ENCODE measurements at places on chromosomes 13 and 19.

DNA sequence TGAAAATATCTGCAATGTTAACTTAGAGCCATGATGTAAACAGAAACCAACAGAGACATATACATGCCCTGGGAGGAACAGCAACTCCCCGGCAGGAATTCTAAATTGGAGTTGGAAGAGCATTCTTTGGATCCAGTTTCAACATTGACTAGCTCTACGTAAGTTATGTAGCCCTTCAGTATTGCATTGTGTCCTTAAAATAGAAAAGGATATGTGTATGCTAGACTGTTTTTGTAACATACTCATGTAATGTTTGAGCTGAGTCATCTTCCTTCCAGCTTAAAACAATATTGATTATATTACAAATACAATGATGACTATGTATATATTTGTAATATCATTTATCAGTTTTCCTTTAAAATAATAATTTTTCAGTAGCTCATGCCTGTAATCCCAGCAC, 1422.2 kb upstream of the PCDH20 start:
- DNase-seq: no peak

GRCh38 chr13:34462843-34463242, 479.2 kb upstream of the NBEA start:
- no peak for DNase-seq

- no peak for DNase-seq
These were observed 527 bp downstream of the PODNL1 start for GRCh38 chr19:13937479-13938300.

DNA sequence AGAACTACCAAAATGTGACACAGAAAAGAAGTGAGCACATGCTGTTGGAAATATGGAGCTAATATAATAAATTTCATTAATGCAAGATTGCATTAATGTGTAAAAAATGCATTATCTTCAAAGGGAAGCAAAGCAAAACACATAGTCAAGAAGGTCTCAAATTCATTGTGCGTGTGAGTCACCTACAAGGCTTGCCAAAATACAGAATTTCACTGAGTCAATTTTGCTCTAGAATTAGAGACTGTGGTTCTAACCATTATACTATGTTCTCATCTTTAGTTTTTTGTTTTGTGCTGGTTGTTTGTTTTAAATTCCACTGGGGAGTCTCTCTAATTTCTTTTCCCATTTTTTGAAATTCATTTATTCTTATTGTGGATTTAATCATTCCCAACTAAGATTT, 149.8 kb upstream of the SLITRK1 start:
- no peak for DNase-seq

- DNase-seq: no peak
These were observed 4.9 kb downstream of the GSX1 start for GRCh38 chr13:27797228-27797624.

DNA sequence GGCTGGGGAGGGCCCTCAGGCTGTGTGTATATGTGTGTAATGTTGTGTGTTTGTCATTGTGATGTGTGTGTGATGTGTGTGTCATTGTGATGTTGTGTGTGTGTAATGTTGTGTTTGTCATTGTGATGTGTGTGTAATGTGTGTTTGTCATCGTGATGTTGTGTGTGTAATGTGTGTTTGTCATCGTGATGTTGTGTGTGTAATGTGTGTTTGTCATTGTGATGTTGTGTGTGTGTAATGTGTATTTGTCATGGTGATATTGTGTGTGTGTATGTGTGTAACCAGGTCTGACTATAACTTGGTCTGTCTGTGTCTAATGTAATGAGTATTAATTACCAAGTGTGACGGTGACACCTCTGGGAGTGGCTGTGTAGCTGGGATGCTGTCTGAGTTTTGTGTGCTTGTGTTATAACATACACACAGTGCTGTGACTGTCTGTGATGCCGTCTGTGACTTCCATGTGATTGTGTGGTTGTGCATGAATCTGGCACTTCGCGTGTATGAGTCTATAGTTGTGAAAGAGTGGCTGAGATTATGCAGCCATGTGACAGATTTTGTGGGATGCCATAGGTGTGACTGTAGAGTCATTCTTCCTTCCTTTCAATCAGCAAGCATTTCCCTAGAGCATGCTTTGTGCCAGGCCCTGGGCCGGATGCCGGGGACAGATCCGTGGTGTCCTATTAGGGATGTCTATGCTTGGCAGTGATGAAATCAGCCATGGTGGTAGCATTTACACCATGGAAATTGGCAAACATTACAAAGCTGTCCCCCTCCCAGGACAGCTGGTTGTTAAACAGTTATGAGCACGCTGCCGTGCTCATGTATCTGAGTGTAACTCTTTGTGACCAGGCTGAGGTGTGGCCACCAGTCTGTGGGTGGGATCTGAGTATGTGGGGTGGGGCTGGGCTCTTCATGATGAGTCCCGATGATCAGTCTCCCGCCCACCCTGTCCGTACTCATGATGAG, 6.4 kb downstream of the TNFSF14 start:
- no peak for DNase-seq

GRCh38 chr19:48755084-48755641, at the start of gene FGF21:
Gene FGF21, plus strand, starts transcription at chr19:48755524. Its CDS starts 713 bp downstream, at chr19:48756237.
- no peak for DNase-seq

DNA sequence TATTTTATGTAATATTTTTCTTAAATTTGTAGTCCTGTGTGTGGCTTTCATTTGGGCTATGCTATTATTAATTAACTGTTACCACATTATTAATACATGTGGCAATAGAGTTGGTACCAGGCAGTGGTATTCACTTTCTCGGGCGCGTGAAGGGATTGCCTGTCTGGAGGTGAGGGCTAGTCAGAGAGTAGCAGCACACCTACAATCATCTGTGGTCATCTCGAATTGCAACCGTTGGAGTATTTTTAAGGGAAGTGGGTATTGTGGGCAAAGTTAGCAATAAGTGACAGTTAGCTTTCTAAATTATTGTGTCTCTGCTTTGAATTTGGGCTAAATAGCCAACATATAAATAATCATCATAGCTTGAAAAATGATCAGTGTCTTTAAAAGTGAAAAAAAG, 20.0 kb upstream of the GPR18 start:
- no peak for DNase-seq

GRCh38 chr19:18660051-18660910, 23.2 kb upstream of the CRTC1 start:
- peak; percentile 46 for DNase-seq

- no peak for DNase-seq
These were observed at the start of gene ATP1A3 for GRCh38 chr19:41993612-41994483. Gene ATP1A3, minus strand, starts transcription at chr19:41994230. Its CDS starts 154 bp downstream, at chr19:41994076.

DNA sequence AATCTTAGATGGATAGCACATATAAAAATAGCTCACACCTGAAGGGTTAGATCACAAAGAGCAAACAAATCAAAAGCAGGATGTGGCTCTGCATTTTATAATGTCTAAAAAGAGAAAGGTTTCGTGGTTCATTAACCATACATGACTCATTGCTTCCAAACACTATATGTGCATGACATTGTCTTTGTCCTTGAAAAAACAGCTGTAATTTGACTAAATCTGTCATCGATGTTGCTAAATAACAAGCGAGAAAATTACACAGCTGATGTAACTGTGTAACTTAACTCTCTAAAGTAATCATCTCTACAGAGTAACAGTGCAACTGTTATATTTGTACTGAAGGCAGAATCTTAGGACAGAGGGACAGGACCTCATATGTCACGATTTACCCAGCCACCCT, 383.1 kb upstream of the GPC6 start:
- DNase-seq: no peak

GRCh38 chr19:33700408-33701013, 78.8 kb downstream of the CHST8 start:
- no peak for DNase-seq

- no peak for DNase-seq
These were observed 1367.5 kb upstream of the PCDH9 start for GRCh38 chr13:68597641-68598040.

DNA sequence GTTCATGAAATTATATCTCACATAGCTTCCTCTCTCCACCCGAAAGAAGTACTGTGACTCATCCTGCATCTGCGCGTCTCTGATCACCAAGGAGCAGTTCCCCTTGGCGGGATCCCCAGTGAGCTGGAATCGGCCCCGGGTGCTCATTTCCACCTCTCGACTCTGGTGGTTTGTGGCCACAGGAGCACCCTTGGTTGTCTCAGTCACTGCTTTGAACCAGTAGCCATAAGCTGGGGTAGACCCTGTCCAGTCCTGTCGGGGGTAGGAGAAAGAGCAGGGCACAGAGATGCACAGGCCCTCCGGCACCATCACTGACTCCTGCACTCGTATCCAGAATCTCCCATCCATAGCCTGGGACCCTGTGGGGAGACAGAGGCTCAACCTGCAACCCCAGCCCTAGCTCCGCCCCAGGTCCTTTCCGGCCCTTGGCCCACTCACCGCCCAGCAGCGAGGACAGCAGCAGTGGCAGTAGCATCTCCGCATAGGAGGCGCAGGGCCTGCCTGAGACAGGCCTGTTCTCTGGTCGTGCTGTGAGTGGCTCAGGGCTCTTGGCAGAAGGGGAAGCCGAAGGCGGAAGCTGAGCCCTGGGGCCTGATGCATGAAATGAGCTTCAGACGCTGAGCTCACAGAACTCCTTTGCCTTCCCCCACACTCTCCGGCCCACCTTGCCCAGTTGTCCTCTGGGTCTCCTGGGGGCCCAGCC, at the start of gene SIGLEC10:
Gene SIGLEC10 (minus strand): TSS at position 536 of the 703 bp plus-strand sequence. CDS start 61 bp downstream, at position 475.
- DNase-seq: no peak

- DNase-seq: peak; percentile 87
These were observed 9.5 kb downstream of the GPX4 start for GRCh38 chr19:1113030-1113985.

DNA sequence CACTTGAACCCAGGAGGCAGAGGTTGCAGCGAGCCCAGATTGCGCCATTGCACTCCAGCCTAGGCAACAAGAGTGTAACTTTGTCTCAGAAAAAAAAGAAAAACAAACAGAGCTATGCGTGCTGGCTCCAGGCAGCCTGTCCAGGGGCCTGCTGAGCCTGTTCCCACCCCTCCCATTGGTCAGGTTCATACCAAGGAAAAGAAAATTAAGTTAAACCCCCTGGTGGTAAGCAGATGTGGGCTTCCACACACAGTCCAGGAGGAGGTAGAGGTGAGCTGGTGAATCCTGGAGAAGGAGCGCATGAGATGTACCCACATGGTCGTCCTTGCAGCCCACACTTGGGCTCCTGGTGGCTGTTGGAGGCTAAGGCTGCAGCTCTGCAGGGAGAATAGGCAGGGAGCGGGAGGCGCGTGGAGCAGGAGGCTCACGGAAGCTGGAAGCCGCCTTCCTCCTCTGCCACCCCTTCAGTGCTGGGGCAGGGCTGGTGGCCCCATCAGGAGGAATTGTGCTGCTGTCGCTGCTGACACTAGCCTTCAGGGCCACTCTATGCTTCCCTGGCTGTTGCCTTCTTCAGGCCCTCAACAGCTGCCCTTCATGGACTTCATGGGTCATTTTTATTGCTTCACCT, 10.5 kb upstream of the CHAMP1 start:
- DNase-seq: no peak

DNA sequence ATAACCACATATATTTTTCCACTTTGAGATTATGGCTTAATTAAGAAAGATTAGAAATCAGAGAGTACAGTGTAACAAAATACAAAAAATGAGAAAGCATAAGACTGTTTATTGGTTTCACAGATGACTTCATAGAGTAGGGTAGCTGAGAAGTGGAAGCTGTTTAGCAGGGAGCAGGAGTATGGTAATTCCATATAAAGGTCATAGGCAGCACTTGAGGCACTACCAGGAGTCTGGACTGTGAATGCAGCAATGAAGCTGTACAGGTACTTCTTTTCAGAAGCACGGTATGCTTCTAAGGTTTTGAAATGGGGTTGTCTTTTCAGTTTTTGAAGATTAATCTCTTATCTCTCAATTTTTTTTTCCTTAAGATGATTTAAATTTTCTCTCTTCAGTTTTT, 69.2 kb downstream of the MICU2 start:
- no peak for DNase-seq

GRCh38 chr13:76723551-76724232, 162.5 kb downstream of the KCTD12 start:
- DNase-seq: no peak

DNA sequence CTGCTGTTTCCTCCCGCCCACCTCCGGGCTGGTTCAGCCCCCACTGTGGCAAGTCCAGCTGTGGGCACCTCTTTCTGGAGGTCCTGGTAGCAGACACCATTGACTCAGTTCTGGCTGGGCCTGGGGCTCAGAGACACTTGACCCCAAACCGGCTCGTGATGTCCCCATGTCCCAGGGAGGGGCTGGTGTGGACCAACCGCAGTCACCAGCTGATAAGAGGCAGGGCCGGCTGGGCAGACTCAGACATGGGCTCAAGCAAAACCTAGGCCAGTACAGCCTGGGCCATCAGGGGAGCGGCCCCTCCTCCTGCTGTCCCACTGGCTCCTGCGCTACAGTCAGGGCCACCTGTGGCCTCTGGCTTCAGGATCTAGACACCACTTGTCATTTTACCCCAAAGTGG, 19.8 kb upstream of the TMEM160 start:
- DNase-seq: no peak

- no peak for DNase-seq
These were observed 391.0 kb downstream of the LMO7 start for GRCh38 chr13:76027131-76027530.

DNA sequence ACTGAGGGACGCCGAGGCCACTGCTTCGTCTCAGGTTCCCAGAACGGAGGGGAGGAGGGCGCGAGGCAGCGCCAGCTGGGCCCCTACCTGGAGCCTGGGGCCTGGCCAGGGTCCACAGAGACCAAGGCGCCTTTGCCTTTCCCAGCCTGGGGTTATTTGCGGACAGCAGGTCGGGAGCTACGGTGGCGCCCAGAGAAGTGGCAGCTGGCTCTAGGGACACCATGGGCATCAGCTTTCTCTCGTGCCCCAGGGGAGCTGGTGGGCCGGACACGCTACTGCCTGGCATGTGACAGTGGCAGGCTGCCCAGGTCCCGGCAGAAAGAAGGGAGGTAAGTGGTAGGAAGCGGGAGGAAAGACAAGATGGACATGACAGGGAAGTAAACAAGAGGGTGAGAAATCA, 19.0 kb downstream of the AKT2 start:
- no peak for DNase-seq

- DNase-seq: no peak
These were observed 3.5 kb downstream of the INSL3 start for GRCh38 chr19:17817668-17818363.

DNA sequence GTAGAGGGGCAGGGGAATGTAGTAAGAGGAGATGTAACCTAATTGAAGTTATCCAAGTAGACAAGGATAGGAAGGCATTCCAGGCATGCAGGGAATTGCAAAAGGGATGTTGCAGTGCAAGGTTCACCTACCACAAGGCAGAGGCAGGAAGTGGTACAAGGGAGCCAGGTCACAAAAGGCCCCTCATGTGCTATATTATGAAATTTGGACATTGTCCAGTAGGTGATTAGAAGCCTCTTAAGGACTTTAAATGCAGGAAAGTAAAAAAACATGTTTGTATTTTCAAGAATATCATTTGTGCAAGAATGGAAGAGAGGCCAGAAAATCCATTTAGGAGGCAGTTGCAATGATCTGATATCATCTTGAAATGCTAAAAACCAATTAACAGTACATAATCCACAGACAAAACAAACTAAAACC, 111.4 kb downstream of the FRY start:
- DNase-seq: no peak

DNA sequence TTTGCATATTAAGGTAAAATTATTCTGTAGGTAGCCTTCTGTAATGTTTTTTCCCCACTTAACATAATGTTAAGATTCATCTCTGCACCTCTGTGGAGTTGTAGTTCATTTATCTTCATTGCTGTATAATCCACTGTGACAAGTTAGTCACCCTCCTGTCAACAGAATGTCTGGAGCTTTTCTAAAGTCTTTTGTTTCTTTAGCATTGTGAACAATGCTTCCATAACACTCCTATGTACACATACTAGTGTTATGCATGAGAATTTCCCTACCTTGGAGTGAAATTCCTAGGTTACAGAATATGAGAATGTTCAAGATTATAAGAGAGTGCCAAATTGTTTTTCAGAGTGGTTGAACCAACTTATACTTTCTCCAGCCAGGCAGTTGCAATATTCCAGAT, 113.5 kb downstream of the COG6 start:
- no peak for DNase-seq

GRCh38 chr13:105625691-105626090, 909.8 kb downstream of the EFNB2 start:
- DNase-seq: no peak

Measured in omental fat pad (tissue), 4 donors.